ENCODE measurements at places on chromosomes 7 and 10.

- DNase-seq: no peak
Measured at GRCh38 chr7:1768832-1769231, 98.8 kb downstream of the ELFN1 start.

DNA sequence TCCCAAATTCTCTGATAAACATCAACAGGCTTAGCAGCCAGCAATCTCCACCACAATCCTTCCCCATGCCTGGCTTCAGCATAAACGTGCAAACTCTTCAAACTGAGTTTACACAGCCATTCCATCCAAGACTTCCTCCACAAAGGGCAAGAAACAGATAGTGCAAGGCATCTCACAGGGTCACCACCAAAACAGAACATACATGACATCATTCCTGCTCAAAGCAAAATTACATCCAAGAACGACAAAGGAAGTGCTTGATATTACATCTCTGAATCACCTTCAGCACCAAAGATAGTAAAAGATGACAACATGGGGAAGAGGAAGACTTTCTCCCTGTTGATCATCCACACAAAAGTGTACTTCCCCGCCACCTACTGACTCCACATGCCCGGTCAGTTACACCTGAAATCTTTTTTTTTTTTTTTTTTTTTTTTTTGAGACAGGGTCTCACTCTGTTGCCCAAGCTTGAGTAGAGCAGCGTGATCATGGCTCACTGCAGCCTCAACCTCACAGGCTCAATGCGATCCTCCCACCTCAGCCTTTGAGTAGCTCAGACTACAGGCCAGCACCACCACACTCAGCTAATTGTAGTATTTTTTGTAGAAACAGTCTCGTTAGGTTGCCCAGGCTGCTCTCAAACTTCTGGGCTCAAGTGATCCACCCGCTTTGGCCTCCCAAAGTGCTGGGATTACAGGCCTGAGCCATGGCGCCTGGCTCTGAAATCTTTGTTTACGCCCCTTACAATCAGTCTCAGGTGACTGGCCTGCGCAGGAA lies 127.5 kb downstream of the PARD3 start:
- no peak for DNase-seq

DNA sequence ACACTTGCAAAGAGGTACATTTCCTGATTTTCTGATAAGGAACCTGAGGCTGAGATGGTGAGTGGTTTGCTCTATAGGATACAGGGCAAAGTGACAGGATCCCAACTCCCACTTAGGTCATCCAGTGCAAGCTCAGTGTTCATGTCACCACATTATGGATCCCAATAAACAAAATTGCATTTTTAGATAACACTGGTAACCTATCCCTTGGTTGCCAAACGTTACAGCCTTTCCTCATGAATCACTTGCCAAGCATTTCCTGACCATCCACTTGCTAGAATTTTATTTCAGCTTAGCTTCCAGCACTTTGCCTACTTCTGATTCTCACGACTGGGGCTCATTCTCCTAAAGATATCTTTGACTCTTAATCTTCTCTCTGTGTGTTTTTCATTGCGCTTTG lies 131.4 kb upstream of the ODAD2 start:
- no peak for DNase-seq

- DNase-seq: no peak
Measured at GRCh38 chr10:34273340-34273739, 541.8 kb downstream of the PARD3 start.

GRCh38 chr10:101000127-101000914 lies 713 bp downstream of the LZTS2 start:
- DNase-seq: no peak

DNA sequence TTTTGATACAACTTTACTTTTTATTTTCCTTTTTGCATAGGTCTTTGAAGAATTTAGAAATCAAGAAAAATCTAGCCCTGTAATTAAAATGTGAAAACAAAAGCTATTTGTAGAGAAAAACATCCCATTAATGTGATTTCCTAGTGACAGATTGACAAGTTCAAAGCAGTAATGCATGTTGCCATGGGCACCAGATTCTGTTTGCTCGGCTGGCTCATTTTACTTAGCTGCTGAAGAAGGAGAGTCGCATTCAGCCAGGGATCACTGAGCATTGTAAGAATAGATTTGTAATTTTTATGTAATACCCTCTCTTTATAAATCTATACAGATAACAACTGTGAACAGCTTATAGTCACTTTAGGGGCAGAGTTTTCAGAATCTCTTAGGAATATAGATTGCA lies 28.5 kb downstream of the DNAJB9 start:
- no peak for DNase-seq

- no peak for DNase-seq
Measured at GRCh38 chr7:151844071-151844824, 32.7 kb downstream of the PRKAG2 start.

GRCh38 chr7:55515569-55516279 lies 56.6 kb downstream of the VOPP1 start:
- no peak for DNase-seq

DNA sequence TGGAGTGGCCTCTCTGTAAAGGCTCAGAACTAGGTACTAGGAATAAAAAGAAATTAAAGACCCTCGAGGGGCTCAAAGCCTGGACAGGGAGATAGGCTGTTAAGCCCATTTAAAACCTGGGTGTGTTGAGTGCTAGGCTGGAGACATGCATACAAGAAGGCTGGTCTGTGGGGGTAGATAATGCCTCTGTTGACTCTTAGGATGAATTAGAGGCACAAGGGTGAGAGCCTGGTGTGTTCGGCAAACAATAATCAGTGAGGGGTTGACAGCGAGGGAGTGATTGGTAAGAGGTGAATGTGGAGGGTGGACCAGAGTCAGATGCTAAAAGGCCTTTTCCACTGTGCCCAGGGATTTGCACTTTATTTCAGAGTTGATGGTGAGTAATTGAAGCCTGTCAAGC lies 12.7 kb downstream of the GSTO2 start:
- no peak for DNase-seq

DNA sequence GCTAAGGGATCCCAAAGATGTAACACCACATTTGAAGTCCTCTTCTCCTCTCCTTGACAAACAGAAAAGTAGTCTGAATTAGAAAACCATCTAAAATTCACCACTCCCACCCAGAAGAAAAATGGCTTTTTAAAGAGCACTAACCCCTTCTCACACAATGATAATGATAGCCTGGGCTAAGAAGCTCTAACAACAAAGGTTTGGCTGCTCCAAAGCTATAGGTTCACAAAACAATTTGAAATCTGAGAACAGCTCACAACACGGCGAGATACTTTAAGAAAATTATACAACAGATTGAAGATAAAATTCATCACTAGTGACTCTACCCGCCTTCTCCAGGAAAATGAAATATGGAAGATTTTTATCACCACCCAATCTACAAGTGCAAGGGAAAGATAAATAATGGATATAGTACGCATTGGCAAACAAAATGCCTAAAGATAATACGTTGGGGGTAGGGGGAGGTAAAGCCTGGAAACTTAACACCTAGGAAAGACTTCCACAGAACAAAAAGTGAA lies 7.4 kb downstream of the ITGB1 start:
- no peak for DNase-seq

DNA sequence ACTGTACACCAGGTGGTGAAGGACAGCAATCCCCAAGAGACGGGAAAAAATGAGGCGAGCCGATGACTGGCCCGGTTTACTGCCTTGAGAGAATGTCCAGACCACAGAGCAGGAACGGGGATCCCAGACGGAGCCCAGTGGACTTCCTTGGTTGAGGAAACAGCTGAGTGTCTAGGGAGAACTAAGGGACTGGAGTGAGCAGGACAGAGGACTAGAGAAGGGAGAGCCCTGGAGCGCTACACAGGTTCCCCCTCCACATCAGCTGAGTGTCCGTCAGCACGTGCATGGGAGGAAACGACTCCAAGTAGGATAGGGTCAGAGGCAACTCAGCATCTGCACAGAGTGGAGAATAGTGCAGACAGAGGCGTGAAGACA lies 7.1 kb upstream of the WDR86 start:
- DNase-seq: no peak

DNA sequence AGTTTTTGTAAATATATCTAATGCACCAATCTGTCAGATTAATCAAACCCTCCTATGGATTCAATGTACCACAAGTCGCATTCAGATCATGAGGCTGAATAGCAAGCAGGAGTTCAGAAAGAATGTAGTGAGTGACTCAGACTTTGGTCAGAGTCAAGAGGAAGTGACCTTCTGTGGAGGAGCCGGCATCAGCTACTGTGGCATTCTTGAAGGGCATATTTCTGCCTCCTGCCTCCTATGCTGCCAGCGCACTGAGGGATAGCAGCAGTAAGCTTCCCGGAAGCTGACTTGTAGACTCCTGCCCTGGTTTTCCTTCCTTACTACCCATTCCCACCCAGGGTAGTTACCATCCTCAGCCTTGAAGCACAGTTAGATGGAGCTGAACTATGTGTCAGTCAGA lies 867.5 kb downstream of the NRG3 start:
- no peak for DNase-seq

Measured in activated CD8-positive, alpha-beta memory T cell treated with anti-CD3 and anti-CD28 coated beads for 1 hour (primary cell).